ENCODE measurements at places on chromosomes 11 and 22. TPM values are rescaled to one million over a fixed set of nuclear protein-coding genes. Genes with fewer than 3 reads are reported as not detected.

DNA sequence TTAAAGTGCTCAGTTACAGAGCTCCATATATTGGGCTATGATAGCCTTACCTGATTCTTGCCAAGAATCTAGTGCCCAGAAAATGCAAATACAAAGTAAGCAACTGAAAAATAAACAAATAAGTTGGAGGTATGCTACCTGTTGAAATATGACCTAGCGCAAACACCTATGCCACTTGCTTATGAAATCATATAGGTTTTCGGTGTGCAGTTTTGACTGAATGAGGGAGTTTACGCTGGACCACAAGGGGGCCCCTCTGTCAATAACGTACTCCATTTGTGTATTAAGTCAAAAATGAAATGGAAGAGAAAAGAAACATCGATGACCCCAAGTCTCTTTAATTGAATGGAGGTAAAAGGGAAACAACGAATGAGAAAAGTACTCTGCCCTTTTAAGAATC is 84.9 kb upstream of the TRIM77 start:
- no peaks in the 10 kb centered on the region for H3K27me3 ChIP-seq
- peaks cover 6% of the 10 kb centered on the region for H3K4me1 ChIP-seq
- no peak for DNase-seq
- no peaks in the 10 kb centered on the region for H3K36me3 ChIP-seq
- no peak overlapping the region for H3K27ac ChIP-seq

DNA sequence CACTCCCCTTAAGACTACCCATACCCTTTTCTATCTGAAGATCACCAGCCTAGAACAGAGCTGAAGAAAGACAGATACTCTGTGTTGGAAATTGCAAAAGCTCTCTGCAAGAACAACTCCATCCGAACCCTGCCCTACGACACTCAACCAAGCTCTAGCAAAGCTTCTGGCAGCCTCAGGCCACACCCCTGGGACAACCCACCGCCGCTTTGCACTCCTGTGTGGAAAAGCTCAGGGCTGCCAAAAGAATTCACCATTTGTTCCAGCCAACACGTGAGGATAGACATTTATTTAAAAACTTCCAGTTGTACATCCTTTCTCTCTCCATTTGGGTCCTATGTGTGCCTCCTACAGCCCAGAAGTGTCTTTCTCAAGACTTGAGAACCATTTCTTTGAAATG is 62.4 kb upstream of the CD5 start:
- no peak overlapping the region for H3K4me3 ChIP-seq
- H3K36me3 ChIP-seq: no peaks in the 10 kb centered on the region
- peaks cover 27% of the 10 kb centered on the region for H3K4me1 ChIP-seq
- DNase-seq: no peak

DNA sequence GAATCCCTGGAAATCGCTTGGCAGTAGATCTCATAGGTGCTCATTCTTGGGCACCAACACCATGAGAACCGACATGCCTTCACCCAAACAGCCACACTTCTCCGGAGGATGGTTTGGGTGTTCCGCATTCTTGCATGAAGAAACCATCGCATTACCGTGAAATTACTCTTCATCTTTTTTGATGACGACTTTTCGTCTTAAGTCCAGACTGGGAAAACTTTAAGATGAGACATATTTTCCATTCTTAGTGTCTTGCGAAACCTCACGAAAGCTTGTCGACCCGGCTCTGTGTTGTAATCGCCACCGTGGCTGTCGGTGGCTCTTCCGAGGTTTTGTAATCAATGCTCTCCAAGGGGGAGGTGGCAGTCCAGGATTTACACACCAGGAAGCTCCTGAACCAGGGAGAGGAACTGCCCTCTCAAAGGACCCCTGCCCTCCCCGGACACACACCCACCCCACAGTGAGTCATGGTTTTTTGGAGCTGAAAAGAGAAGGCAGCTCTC is 1.7 kb downstream of the TOM1 start:
- H3K27me3 ChIP-seq: no peaks in the 10 kb centered on the region
- H3K36me3 ChIP-seq: no peaks in the 10 kb centered on the region
- peak overlapping the region; percentile 90 for H3K4me3 ChIP-seq
- DNase-seq: no peak
- no peak overlapping the region for H3K27ac ChIP-seq
- H3K4me1 ChIP-seq: peaks cover 16% of the 10 kb centered on the region

- DNase-seq: no peak
- H3K36me3 ChIP-seq: peaks cover 6% of the 10 kb centered on the region
- H3K4me1 ChIP-seq: peaks cover 14% of the 10 kb centered on the region
- no peaks in the 10 kb centered on the region for H3K27me3 ChIP-seq
- no peak overlapping the region for H3K27ac ChIP-seq
- H3K4me3 ChIP-seq: no peak overlapping the region
These were observed 997.8 kb downstream of the BRD1 start for GRCh38 chr22:48829908-48830307.

DNA sequence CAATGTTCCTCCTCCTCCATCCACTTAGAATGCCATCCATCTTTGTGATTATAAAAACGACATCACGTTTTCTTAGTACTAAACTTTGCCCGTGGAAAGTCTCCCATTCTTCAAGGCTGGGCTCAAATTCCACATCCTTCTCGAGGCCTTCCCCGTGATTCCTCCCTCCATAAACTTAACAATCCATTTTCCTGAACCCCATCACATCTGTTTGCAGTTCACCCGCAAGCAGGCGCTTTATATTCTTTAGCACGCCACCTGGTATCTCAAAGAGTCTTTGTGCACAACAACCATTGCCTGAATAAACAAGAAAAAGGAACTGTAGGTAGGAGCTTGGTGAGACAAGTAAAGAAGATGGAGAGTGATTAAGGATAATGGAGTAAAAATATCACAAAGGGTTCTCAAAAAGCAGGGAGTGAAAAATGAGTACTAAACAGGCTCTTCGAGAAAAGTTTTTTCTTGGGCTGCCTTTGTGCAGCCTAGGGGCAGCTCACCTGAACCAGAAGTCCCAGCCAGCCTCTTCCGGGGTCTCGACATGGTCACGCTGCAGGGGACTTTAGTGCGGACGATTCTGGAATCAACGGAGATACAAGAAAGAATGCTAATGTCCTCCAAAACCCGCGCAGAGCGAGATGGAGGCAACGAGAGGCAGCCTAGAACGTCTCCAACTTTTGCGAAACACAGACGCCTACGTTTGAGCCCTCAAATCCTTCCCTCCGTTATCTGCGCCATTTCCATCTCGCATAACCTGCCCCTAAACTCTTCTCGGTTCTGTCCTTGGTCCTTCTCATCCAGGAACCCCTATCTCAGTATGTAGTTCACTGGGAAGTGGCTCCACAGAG is 585 bp downstream of the THYN1 start:
- peak overlapping the region; percentile 91 for H3K27ac ChIP-seq
- H3K4me3 ChIP-seq: peak overlapping the region; percentile 95

DNA sequence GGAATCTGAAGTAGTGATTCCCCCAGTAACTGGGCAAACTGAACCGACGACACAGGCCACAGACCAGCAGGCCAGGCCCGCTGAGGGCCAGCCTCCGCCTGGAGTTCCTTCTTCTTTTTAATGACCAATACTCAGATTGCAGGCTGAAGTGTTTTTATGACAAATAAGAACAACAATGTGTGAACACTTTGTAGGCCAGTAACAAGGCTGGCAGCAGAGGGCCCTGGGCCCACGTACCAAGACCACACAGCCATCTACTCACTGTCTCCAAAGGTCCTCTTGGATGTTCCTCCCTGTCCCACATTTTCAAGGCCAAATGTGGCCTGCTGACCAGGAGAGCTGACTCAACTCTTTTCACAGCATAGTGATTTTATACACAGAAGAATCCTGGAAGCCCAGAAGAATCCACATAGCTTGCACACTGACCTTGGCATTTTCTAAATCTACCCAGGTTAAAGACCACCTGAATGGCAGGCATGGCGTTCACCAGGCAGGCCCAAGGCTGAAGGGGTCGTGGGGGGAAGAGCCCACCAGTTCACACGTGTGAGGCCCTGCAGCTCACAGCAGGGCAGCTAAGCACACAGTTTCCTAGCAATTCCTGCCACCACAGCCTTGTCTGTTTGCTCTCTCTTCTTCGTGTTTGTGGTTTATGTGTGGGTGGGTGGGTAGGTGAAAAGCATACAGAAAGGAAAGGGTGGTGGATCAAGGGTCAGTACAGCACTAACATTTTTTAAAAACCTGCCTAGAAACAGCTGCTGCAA is 13.3 kb downstream of the SMCO4 start:
- H3K27me3 ChIP-seq: no peaks in the 10 kb centered on the region
- H3K27ac ChIP-seq: no peak overlapping the region
- no peak for DNase-seq
- H3K36me3 ChIP-seq: peaks cover 3% of the 10 kb centered on the region
- peaks cover 22% of the 10 kb centered on the region for H3K4me1 ChIP-seq

DNA sequence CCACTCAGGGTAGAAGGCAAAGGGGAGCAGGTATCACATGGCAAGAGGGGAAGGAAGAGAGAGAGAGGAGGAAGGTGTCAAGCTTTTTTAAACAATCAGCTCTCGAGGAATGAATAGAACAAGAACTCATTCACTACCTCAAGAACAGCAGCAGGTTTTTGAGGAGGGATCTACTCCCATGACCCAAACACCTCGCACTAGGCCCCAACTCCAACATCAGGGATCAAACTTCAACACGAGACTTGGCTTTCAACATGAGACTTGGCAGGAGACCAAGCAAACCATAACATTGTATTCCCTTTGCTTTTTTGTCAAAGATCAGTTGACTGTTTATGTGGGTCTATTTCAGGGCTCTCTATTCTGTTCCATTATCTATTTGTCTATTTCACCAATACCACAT is 26.9 kb upstream of the APOBEC3A start:
- H3K27ac ChIP-seq: no peak overlapping the region
- no peaks in the 10 kb centered on the region for H3K36me3 ChIP-seq
- no peak overlapping the region for H3K4me3 ChIP-seq
- H3K27me3 ChIP-seq: peaks cover 13% of the 10 kb centered on the region
- no peak for DNase-seq
- peaks cover 5% of the 10 kb centered on the region for H3K4me1 ChIP-seq

DNA sequence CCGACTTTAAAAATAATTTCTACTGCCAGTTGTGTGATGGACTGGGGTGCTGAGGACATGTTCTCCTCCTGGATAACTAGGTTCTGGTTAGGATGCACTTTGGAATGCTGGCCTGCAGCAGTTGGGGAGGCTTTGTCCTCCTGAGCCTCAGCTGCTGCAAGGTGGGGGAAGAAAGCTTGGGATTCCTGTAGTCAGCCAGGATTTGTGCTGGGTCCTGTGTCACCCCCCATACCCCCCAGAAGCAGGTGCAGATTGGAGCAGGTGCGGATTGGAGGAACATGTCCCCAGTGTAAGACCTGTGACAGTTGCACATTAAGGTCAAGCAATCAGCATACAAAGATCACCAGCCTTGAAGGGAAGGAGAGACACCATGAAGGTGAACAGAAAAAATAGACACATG is 51.1 kb downstream of the MED15 start:
- peaks cover 32% of the 10 kb centered on the region for H3K36me3 ChIP-seq
- H3K4me3 ChIP-seq: no peak overlapping the region
- H3K27me3 ChIP-seq: no peaks in the 10 kb centered on the region
- no peak for DNase-seq
- H3K4me1 ChIP-seq: peaks cover 3% of the 10 kb centered on the region

GRCh38 chr11:65274735-65275682 is 13.2 kb downstream of the POLA2 start:
- no peak overlapping the region for H3K27ac ChIP-seq
- H3K4me1 ChIP-seq: peaks cover 7% of the 10 kb centered on the region
- peaks cover 12% of the 10 kb centered on the region for H3K36me3 ChIP-seq
- H3K4me3 ChIP-seq: no peak overlapping the region
- H3K27me3 ChIP-seq: no peaks in the 10 kb centered on the region

DNA sequence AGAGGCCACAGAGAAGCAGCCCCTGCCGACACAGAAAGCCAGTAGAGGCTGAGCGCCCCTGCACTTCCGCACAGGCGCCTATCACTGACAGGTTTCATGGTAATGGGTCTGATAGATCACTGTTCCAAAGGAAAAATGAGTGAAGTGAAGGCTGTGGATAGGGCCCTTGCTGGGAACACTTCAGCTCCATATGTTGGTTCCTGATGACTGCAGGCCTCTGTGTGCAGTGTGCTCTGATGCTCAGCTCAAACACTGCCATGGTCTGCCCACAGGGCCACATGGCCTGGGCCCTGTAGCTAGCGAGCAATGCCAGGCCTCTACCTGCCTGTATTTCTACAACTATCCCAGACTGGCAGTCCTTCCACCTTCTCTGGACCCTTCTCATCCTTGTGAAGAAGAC is 62.7 kb upstream of the CLTCL1 start:
- no peak overlapping the region for H3K27ac ChIP-seq
- H3K27me3 ChIP-seq: no peaks in the 10 kb centered on the region
- peaks cover 26% of the 10 kb centered on the region for H3K36me3 ChIP-seq
- H3K4me1 ChIP-seq: no peaks in the 10 kb centered on the region
- no peak overlapping the region for H3K4me3 ChIP-seq

DNA sequence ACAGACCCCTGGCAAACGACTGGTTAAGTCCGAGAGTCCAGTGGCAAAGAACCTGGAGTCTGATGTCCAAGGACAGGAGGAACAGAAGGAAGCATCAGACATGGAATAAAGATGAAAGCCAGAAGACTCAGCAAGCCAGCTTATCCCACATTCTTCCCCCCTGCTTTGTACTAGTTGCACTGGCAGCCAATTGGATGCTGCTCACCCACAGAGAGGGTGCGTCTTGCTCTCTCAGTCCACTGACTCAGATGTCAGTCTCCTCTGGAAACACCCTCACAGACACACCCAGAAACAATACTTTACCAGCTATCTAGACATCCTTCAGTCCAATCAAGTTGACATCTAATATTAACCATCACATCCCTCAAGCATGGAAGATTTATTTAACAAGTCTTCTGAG is 1265.8 kb upstream of the CNTN5 start:
- no peak for DNase-seq
- H3K27me3 ChIP-seq: no peaks in the 10 kb centered on the region
- H3K4me3 ChIP-seq: no peak overlapping the region

DNA sequence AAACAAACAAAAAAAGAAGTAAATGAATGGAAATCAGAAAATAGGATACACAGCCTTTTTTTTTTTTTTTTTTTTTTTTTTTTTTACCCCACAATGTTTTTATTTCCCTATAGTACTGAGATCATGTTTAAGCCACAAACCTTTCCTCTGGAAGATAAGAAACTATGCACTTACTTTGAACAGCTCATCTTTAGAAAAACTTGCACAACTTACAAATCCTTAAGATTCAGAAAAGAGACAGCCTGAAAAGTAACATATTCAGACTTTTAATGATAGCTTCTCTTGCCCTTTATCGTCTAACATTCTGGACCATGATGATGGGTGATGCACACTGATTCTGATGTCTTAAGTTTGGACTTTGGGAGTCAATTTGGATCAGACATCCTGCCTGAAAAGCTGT is 80.3 kb downstream of the TNRC6B start:
- peaks cover 14% of the 10 kb centered on the region for H3K36me3 ChIP-seq
- no peak for DNase-seq
- peaks cover 7% of the 10 kb centered on the region for H3K4me1 ChIP-seq
- no peak overlapping the region for H3K27ac ChIP-seq

CASP4 gene
- total RNA-seq: not detected

TTC38 gene
- total RNA-seq: 34.8 TPM

CST6 gene
- not detected for total RNA-seq

CDC42EP2 gene
- total RNA-seq: 4.0 TPM

HEPACAM gene
- total RNA-seq: 0.11 TPM

TMPRSS13 gene
- total RNA-seq: not detected

SNAP29 gene
- total RNA-seq: 20.0 TPM

CHADL gene
- 0.61 TPM for total RNA-seq

VWA5A gene
- total RNA-seq: 6.1 TPM

SOX10 gene
- 279 TPM for total RNA-seq

SCGB1D1 gene
- not detected for total RNA-seq

SLC35E4 gene
- total RNA-seq: 4.5 TPM

All from neural crest cell (in vitro differentiated cells).